Midbrain (tissue), 1 donor: ENCODE measurements at places on chromosomes 12 and 14.
A peak's percentile ranks its signal among the peaks of the same experiment; 100 is the strongest.

DNA sequence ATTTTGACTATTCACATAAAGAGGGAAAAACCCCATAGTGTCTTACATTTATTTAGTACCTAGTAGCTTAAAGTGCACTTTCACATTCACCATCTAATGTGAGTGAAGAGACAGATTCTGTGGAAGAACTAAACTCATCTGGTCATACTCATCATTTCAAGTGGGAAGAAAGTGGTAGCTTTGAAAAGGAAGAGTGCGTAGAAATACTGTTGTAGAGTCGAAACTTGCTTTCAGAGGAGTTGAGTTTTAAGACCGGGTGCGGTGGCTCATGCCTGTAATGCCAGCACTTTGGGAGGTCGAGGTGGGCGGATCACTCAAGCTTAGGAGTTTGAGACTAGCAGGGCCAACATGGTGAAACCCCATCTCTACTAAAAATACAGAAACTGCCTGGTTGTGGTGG, 222.2 kb downstream of the ERC1 start:
- DNase-seq, result no peak

DNA sequence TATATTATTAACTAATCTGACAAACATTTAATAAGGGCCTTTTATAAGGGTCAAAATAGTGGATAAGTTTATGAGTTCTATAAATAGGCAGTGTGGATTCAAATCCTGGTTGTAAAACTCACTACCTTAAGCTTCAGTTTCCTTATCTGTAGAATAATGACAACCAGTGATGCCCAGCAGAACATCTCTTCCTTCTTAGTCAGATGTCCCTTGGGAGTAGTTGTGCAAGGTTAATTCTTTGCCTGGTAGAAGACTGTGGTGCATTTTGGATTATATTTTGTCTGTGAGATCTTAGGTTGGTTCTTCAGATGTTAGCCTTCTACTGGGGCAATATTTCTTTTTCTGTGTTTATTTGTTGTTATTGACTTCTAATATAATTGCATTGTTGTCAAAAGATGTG, 59.5 kb downstream of the ARID2 start:
- no peak for DNase-seq

GRCh38 chr14:50057331-50057730, 59.0 kb downstream of the VCPKMT start:
- no peak for DNase-seq

DNA sequence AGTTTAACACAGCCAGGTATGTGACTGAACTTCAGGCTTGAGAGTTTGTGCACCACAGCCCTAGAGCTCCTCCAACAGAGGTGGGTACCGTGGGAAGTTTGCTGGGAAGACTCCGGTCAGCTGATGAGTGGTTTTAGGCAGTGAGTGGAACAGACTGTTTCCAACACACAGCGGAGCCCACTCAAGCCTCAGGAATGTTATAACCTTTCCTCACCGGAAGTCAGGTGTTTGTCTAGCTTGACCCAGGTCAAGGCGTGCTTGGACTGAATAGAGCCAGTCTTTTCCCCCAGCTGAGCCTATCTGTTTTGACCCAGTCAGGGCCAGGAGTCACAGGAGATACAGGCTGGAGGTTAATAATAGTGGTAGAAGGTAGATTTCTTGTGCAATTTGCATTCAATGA, 138.4 kb upstream of the PARP11 start:
- DNase-seq, result no peak

- DNase-seq, result no peak
These were observed 20.5 kb upstream of the CLMN start for GRCh38 chr14:95340201-95340697.

DNA sequence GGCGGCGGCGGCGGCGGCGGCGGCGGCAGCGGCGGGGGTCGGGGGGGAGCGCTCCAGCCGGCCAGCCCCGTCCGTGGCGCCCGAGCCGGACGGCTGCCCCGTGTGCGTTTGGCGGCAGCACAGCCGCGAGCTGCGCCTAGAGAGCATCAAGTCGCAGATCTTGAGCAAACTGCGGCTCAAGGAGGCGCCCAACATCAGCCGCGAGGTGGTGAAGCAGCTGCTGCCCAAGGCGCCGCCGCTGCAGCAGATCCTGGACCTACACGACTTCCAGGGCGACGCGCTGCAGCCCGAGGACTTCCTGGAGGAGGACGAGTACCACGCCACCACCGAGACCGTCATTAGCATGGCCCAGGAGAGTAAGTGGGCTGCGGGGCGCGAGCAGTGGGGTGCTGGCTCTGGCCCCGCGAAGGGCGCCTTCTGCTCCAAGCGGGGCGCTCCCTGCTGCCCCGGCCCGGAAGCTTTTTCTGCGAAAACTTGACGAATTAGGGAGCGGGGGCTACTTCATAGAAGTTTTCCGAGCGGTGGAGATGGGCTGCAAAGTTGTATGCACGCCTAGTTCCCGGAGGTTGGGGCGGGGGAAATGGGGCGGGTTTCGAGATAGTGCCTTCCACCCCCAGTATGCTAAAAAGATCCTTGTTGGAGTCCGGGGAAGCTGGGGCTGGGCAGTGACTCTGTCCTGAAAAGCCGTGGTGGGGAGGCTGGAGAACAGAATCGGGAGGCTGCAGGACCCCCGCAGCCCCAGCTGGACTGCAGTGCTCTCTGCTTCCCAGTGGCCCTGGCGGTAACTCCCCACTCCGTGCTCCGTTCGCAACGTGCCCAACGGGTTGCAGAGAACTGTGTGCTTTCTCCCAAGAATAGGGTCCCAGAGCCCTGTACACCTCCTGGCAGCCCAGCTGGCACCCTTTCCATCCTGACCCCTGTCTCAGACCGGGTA, 751 bp downstream of the GDF11 start:
- no peak for DNase-seq

GRCh38 chr12:3152011-3152511, 74.9 kb downstream of the TSPAN9 start:
- DNase-seq, result no peak

DNA sequence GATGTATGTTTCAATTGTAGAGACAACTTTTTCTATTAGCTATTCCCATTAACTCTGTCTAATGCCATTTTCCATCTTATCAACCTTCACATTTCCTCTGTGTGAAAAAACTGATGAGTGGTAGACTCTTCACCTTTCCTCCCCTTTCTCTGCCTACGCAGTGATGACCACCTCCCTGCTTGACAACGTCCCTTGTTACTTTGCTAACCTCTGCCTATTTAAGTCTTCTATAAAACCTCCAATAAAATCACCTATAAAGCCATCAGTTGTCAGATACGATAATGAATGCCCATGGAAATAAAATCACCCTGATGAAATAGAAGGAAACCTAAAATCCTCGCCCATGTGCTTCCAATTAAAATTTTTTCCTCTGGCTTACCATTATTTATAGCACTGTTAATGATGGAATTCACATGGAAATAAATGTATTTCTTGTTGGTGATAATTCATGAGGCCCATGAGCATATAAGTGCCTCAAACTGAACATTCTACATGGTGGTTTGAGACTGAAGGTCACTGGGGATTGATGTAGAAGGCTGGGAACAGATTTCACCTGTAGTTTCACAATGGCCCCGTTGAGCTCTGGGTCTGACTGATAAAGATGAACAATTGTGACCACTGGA, 1454.0 kb upstream of the SEL1L start:
- DNase-seq, result no peak

- DNase-seq, result peak; percentile 50
These were observed 57.8 kb upstream of the ARHGAP5 start for GRCh38 chr14:32019276-32019675.

DNA sequence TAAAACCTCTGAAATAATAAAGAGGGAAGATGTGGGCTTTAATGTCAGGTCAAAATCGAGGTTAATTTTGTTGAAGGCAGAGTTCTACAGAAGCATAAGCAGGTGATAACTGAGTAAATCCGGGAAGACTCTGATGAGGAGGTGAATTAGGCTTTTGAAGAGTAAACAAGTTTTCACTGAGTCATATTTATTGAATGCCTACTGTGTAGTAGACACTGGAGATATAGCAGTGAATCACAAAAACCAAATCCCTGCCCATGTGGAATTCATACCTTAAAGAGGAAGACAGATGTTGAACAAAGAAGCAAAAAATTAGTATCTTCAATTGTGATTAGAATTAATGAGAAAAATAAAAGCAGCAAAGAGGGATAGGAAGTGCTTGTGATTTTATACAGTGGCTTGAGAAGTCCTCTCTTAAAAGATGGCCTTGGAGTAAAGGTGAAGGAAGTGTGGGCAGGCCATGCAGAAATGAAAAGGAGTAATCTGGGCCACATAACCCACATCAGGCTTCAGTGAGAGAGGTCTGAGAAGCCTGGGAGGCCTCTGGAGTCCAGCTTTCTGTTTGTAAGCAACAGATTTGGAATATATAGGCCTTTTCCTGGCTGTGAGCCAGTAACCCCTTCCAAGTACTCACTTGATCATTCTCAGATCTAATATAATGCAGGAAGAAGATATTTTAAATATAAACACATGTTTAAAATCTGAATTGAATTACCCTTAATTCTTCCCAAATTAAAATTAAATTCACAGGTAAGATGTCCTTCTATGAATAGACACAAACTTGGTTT, 46.7 kb downstream of the BHLHE41 start:
- DNase-seq, result no peak

DNA sequence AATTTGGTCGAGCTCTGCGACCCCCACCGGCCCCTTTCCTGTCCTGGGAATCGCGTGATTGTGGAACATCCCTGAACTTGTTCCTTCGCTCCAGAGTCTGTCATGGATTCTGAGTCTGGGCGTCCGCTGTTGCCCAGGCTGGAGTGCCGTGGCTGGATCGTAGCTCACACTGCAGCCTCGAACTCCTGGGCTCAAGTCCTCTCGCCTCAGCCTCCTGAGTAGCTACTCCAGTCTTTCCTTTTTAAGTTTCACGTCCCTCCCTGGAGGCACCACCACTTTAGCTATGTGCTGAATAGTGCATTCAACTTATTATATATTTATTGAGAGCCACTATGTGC, 698 bp downstream of the ACOT6 start:
- DNase-seq, result no peak

- peak; percentile 22 for DNase-seq
These were observed 4.5 kb downstream of the SLC35E3 start for GRCh38 chr12:68750506-68750905.

DNA sequence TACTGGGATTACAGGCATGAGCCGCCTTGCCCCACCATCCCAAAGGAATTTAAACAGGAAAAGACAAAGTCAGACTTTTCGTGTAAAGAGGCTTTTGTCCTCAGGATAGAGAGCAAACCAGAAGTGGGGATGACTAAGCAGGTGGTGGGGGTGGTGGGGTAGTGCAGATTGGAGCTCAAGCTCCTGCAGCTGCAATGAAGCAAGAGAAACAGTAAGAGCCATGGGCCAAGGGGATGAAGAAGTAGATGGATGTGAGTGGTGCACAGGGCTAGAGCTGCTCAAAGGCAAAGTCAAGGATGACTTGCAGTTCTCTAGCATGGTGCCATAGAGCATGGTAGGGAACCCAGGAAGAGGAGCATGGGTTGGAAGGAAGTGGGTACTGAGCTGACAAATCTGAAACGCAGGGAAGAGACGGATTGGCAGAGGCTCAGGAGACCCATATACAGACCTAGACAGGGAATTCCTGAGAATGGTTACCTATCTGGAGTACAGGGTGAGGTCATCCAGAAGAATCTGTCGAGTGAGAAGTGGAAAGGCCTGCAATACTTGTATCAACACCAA, 11.4 kb upstream of the RNF34 start:
- no peak for DNase-seq

DNA sequence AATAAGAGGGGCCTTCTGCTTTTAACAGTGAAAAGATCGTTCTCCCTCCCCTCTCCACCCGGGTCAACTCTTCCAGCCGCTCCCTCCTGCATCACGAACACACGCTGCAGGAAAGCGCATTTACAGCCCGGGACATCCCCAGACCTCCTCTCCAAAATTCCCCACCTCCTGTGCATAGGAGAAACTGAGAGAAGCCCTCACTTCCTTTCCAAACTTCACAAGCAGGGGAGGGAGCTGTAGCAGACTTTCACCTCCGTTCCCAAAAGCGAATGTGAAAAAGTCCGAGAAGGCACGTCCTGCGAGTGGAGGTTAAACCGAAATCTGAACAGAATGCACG, 513 bp downstream of the BCAT1 start:
- DNase-seq, result no peak

DNA sequence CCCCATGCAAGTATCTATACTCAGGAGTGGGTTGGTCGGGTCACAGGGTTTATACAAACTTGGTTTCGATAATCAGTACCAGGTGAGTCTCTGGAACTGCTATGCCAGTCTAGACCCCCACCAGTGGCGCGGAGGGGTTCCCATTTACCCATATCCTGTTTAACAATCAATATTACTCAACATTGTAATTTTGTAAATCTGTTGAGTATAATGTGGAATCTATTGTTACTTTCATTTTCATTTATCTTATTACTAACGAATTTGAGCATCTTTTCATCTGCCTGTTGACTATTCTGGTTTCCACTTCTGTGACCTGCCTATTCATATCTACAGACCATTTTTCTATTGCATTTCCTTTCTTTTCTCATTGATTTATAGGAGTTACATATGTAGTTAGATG, 275.2 kb upstream of the CRY1 start:
- no peak for DNase-seq

- peak; percentile 94 for DNase-seq
These were observed 864 bp downstream of the DNAJC22 start for GRCh38 chr12:49347311-49348193.
